Activated CD4-positive, CD25-positive, alpha-beta regulatory T cell treated with anti-CD3 and anti-CD28 coated beads, Interleukin-2, amount 50 U/mL, for 16 hours (primary cell): ENCODE measurements at places on chromosomes 6 and 20.

DNA sequence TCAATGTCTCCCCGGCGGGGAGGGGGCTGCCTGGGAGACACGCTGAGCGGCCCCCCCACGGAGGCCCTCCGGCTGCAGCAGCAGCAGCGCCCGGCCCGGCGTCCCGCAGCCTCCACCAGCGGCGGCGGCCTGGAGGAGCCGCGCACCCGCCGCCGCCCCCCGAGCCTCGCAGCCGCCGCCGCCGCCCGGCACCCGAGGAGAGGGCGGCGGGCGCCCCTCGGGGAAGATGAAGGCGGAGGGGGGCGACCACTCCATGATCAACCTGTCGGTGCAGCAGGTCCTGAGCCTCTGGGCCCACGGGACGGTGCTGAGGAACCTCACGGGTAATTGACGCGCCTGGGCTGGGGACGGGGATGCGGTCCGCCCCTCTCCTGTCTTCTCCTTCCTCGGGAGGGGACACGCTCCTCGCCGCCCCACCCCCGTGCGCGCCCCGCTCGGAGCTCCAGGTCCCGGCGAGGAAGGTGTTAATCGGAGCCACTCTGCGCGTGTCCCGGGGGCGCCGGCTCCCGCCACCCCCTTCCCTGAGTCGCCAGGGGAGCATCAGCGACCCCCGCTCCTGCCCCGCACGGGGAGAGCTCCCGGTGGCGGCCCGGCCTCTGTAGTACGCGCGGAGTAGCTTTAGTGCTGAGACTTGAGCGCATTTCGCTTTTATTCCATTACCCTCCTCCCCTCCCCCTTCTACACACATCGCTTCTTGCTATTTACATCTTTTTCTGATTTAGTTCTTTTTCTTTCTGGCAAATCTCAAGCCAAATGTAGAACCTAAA is 686 bp downstream of the TMEM170B start:
- DNase-seq = no peak

GRCh38 chr6:158431560-158431959 is 119.3 kb downstream of the TULP4 start:
- DNase-seq = no peak

- no peak for DNase-seq
These were observed 28.7 kb downstream of the GNAS start for GRCh38 chr20:58880994-58881752.

DNA sequence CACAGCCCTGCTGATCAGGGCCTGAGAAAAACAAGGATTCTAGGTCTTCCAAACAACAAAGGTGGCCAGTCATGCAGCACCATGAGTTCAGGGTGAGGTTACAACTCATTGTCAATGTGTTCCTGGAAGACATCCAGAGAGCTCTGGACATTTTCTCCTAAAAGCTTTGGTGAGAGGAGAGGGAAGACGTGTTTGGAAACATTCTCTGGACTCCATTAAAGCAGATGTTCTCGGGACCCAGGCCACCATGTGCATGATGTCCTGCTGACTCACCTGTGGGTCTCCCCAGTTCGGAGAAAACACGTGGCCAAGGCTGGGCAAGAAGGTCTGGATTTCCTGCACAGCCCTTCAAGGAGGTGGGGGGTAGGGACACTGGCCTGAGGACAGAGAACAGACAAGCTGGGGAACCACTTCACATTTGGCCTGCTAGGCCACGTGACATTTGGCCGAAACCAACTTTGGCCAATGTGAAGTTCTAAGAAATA is 61.6 kb downstream of the KCNB1 start:
- no peak for DNase-seq
